ENCODE measurements at places on chromosomes 5 and 9.
A peak's percentile ranks its signal among the peaks of the same experiment; 100 is the strongest.

DNA sequence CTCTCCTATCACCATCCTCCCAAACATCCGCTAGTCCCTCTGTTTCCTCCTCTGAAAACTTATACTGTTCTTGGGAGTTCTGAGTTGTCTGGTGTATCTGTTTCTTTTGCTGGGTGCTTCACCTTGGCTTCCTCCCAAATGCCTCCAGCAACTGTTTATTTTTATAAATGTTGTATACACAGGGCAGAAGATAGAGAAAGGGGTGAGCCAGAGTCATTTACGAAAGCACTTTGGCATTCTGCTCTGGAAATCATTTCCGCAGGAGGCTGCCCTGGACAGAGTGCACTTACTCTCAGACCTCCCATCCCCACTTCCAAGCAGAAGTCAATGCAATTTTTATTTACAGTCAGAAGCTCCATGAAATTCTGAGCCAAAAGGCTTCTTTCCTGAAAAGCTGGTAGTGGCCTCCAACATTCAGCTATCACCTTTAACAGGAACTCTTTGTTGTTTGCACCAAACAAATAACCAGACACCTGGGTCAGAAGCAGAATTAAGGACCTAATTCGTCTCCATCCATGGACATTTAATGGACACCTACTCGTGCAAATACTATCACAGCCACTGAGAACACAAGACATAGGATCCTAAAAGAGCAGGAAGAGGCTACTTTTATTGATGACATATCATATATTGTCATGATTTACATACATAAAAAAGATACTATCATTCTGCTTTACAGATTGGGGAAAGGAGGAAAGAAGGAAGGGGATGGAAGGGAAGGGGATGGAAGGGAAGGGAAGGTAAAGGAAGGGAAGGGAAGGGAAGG is 229.5 kb upstream of the PAPPA start:
- DNase-seq = no peak

GRCh38 chr5:118126159-118126558 is 862.2 kb downstream of the DTWD2 start:
- no peak for DNase-seq

- no peak for DNase-seq
These were observed 16.2 kb downstream of the TJP2 start for GRCh38 chr9:69190086-69190862.

DNA sequence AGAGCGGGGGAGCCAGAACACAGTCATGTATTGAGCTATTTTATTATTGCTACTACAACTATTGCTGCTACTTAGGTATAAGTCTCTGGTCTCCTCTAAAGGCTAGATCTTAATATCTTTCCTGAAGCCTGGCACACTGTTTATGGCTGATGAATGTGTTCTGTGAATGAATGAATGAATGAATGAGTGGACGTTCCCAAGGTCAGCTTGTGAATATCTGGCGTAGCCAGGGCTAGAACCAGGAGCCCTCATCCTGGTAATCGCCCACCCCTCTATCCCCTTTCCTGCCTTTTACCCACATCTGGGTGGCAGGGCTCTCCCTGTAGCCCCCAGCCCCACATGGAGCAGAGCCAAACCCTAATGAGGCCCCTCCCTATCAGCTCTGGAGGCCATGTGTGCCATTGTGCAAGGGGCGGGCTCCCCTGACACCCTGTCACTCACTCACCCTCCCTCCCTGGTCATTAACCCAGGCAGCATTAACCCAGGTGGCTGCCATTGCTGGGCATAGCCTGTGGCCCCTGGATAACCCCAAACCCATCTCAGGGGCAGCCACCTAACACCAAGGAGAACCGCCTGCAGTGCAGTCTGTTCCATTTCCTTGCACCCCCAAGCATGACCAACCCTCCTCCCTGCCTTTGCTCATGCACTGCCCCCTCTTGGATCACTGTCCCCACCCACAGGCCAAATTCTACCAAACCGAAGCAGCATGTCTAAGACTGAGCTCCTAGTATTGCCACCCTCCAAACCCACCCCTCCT is 2.0 kb upstream of the AKNA start:
- DNase-seq = no peak

DNA sequence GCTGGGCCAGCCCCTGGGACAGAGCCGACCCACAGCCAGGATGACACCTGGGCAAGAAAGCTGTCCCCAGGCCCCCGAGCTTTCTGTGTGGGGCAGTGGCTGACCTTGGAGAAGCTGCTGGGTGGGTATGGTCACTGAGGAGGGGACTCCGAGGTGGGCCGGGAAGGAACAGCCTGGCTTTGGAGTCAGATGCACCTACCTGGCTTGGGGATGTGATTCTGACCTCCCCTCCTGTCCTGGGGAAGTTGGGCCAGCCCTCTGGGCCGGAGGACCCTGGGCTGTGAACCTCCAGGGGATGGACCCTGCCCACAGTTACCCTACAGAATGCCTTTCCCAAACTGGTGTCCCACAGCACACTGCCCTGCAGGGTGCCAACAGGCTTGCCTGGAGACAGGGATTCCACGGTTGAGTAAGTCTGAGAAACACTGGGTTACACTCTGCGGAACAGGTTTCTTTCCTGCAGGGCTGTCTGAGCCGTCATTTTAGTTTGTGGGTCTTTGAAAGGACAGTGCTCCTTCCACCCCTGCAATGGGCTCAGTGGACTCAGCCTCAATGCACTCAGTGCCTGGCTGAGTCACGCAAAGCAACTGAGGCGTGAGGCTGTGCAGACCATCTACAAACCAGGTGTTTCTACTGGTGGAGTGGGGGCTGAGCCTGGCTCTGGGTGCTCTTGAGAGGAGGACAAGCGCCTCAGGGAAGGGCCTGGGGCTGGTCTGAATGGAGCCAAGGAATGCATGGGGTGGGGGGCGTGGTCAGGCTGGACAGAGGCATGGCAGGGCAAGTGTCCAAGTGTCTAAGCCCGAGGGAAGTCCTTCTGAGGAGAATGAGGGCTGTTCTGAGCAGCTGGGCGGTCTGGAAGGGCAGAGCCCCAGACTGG is 41.3 kb upstream of the PHYKPL start:
- peak; percentile 60 for DNase-seq

GRCh38 chr5:159993194-159993593 is 15.7 kb upstream of the TTC1 start:
- DNase-seq = no peak

DNA sequence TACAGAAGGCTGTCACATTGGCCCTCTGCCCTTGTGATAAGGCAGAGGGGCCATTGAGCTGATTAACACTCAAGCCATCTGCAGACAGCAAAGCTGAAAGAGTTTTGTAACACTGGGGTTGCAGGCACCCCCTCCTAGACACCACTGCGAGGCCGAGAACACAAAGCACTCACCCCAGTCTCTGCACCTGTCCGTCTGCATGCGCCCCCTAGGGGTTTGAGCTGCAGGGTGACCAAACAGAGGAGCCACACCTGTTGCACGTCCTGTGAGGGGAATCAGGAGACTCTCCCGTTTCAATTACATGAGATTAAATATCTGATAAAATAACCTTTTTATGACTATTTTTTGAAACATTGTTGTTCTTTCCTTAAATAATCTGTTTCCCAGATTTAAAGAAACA is 1180.4 kb downstream of the CDH9 start:
- no peak for DNase-seq

DNA sequence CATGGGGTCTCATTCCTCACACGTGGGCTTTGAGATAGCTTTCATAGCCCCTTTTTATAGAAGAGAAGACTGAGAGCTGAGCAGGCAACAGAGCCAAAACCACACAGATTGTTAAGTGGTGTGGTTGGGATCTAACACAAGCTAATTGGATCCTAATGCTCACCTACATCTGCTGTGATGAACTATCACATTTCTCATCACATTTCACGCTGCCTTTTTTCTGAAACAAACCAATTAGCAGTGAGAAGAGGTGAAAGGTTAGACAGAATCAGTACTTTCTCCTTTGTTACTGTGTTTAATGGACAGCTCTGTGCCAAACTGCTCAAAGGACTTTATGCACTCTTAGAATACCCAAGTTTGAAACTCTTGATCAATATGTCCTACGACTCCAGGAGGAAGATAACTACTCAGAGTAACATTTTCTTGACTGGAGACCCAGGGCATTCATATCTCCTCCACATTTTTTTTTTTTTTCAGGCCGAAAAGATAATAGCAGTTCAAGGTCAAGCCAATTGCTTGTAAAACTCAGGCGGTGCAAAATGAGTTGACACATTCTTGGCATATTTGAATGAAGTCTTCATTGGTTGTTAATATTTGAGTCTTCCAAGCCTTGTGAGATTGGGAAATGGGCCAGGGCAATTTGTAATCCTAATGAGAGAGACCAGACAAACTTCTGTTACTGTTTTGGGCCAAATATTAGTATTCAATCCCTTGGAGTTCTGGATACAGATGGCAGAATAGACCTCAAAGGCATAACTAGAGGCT is 138.4 kb downstream of the KCTD16 start:
- no peak for DNase-seq

DNA sequence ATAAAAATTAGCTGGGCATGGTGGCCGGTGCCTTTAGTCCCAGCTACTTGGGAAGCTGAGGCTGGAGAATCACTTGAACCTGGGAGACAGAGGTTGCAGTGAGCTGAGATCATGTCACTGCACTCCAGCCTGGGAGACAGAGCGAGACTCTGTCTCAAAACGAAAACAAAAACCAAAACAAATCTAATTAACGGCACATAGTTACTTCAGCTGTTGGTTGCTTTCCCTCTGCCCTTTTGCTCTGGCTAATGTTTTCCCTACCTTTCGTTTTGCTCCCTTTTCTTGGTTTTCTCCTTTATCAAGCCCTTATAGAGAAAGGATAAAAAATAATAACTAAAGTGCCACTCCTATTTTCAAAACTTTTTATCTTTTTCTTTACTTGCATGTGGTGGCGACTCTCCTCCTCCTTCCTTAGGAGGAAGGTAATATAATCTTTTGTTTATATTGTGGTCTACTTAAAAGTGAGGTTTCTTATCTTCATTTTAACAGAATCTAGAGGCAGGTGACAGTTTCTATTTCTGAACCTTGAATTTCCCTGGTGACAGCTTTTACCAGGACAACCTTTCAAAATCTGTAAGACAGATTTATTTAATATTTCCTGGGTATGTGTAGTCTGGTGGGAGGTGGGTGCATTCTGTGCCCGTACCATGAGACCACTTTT is 125.4 kb downstream of the ARHGEF28 start:
- no peak for DNase-seq

- DNase-seq = no peak
These were observed 44.5 kb upstream of the TMEM252 start for GRCh38 chr9:68585034-68585761.

- peak; percentile 53 for DNase-seq
These were observed 101.8 kb downstream of the ESM1 start for GRCh38 chr5:54883374-54884194.

DNA sequence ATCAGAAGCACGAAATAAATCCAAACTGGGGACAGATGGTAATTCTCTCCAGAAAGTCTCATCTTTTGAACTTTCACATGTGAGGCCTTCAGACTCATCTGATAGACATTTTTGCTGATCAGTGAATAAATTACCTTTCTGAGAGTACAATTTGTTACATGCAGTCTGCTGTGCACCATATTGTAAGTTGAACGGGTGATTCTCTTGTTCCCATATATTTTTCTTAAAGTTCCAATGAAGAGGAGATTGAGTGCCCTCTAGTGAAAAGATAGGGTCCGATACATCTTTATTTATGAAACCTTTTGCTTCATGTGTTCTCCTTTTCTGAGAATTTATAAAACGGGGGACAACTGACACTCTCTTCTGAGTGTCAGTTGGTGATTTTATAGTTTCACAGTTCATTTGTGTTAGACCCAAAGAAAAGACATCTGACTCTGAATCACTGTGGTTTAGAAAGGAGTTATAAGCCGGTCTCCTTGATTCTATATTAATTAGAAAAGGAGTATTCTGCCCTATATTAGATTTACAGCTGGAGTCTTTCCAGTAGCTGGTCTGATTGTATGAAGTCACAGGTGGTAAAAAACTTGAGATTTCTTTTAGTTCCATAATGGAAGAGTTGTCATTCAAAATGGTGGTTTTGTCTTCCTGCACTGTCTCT is 30.4 kb downstream of the GNG10 start:
- DNase-seq = no peak

DNA sequence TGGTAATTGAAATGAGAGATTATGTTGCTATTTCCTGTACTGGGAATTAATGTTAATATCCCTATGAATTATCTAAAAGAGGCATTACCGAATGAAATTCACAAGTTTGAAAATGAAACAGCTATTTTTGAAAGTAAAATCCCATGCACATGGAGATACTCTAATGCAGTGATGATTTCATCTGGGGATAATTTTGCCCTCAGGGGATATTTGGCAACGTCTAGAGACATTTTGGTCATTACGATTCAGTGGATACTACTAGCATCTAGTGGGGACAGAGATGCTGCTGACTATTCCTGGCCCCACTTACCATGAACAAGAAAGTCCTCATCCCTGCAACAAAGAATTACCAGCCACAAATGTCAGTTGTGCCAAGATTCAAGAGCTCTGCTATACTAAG is 500.9 kb downstream of the EFNA5 start:
- peak; percentile 48 for DNase-seq

DNA sequence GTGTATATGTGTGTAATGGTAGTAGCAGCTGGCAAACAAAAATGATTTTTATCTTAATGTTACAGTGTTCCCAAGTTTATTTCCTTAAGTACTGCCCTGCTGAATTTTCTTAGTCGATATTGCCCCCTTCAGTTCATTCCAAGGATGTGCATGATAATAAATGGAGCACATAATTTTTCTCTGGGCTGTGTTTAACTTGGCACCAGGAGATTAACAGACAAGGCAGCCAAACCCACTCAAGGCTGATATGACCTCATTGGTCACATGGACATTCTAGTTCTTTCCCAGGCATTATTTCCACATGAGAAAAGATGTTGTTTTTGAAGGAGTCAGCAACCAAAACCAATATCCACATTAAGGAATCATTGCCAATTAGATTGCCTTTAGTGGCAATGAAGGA is 61.8 kb downstream of the COX7C start:
- no peak for DNase-seq

DNA sequence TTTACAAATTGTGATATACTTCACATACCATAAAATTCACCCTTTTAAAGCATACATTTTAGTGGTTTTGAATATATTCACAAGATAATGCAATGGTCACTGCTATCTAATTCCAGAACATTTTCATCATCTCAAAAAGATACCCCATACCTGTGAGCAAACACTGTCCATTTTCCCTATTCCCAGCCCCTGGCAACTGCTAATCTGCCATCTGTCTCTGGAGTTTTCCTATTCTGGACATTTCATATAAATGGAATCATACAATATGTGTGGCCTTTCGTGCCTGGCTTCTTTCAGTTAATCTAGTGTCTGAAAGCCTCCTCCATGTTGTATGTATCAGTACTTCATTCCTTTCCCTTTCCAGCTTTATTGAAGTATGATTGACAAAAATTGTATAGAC is 14.7 kb downstream of the SNX30 start:
- no peak for DNase-seq

DNA sequence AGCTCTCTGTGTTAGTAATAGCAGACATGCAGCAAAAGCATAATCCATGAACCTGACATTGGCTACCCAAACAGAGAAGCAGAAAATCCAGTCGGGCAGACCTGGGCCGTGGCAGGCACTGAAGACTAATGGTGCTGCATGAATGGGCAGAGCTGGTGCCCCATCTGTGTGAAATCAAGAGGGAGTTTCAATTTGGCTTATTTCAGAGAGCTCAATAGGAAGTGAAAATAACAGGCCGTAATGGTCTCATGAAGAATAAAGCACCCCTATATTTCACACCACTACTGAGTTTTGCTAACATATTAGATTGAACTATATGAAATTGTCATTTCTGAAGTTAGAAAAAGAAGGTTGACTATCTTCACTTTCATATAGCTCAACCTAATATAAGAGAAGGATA is 149.7 kb downstream of the ENC1 start:
- DNase-seq = no peak

Data from trophoblast cell (in vitro differentiated cells and primary cell).